ENCODE measurements at places on chromosomes 12 and 14.

DNA sequence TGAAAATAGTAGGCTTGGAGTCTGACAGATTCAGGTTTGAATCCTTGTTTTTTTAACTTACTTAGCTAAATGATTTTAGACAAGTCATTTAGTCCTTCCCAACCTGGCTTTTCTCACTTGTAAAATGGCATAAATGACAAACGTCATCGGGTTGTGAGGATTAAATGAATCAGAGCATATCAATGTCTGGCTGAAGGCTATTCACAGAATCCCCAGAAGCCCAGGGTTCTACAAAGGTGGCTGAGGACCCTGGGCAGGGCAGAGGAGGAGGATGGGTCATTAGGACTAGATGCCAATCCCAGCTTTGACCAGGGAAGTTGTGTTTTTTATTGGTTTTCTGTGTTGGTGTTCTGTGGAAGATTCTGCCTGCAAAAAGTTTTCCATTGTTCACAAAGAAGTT, 7.6 kb upstream of the PTPRB start:
- DNase-seq, result no peak

GRCh38 chr12:115749071-115749841, 528.2 kb downstream of the MED13L start:
- DNase-seq, result no peak

- no peak for DNase-seq
Measured at GRCh38 chr12:123614531-123614930, 12.6 kb downstream of the DDX55 start.

GRCh38 chr12:24421759-24422158, 472.3 kb upstream of the SOX5 start:
- no peak for DNase-seq

GRCh38 chr12:52391618-52392002, 6.2 kb upstream of the KRT84 start:
- no peak for DNase-seq

- DNase-seq, result no peak
Measured at GRCh38 chr14:84785996-84786395, 743.9 kb upstream of the FLRT2 start.

DNA sequence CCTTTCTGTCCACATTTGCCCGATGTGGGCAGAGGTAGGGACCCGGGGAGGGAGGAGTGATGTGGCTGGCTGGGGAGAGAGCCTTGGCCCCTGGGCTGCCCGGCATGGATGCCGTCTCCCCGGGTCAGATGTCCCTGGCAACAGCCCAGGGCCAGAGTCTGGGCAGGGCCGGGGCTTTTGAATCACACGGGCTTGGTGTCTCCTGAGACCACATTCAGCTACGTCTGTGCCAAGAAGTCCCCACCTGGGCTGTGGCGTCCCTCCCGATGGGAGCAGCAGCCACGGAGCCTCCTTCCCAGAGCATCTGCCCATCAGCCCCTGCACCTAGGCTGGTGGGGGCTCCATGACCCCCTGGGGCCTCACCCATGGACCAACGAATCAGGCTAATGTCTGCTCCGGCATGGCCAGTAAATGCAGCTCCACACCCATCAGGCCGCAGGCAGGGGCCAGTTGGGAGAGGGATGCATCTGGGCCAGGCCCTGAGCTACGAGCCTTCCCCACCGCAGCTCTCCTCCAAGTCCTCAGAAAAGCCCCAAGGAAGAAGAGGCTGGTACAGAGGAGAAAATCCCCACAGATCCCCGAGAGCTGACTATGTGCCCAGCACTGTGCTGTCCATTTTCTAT, 109.4 kb downstream of the RFLNA start:
- no peak for DNase-seq

- DNase-seq, result no peak
Measured at GRCh38 chr12:23493672-23494071, 455.8 kb downstream of the SOX5 start.

DNA sequence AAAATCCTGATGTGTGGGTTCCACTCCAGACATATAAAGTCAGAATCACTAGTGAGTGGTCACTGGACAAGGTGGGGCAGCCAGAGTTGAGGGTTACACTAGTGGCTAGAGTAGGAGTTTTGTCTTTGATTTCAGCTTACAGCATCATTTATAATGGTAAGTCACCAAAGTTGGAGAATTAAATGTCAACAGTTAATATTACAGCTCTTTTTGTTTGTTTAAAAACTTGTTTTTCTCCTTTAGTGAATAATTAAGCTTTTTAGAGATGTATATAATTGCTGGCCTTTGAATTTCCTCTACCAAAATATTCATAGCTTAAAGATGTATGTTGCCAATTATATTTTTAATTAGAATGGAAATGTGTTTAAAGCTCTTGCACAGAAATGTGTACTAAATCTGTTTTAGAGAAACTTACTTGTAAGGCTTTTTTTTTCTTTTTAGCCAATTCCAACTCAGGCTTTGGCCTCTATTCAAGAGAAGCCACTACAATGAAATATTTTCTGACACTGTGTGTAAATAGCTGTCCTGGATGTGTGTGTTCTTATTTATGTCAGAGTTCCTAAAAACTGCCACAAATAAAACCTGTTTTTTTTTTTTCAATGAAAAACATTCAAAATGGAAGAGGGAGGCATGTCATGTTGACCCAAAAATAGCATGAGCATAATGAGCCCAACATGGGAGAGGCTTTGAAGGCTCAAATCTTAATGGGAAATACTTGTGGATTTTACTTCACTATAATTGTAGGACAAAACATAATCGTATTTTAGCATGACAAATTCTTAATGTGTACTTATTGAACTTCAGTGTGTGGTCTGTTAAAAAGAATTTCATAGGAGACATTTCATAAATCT, 92.2 kb downstream of the TBC1D30 start:
- no peak for DNase-seq

- no peak for DNase-seq
Measured at GRCh38 chr12:97005646-97006045, 98.6 kb downstream of the NEDD1 start.

GRCh38 chr12:119685375-119685774, 17.4 kb downstream of the PRKAB1 start:
- no peak for DNase-seq

GRCh38 chr12:98799822-98800221, 154.7 kb downstream of the APAF1 start:
- no peak for DNase-seq

GRCh38 chr12:46499901-46500300, 127.3 kb upstream of the SLC38A2 start:
- no peak for DNase-seq

- DNase-seq, result no peak
Measured at GRCh38 chr14:37051680-37052079, 120.7 kb downstream of the SLC25A21 start.

GRCh38 chr12:175250-175649, 38.7 kb downstream of the SLC6A12 start:
- DNase-seq, result no peak

DNA sequence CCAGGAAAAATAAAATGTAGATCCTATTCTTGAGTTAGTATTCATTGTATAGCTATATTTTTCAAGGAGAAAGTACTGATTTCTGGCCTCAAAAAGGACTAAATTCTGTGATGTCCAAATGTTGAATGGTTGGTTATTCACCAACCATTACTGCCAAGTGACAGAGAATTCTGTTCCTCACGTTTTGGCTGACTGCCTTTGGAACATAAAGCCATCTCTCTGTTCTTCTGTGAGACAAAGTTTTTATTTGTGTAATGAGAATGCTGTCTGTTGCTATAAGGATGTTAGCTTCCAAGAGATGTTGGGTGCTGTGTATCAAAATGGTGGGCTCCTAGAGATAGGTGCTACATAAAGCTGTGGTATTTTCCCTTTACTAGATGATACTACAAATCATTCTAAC, 9.3 kb downstream of the ZNF410 start:
- DNase-seq, result no peak

- no peak for DNase-seq
Measured at GRCh38 chr12:58923781-58924180, 3.5 kb upstream of the LRIG3 start.

DNA sequence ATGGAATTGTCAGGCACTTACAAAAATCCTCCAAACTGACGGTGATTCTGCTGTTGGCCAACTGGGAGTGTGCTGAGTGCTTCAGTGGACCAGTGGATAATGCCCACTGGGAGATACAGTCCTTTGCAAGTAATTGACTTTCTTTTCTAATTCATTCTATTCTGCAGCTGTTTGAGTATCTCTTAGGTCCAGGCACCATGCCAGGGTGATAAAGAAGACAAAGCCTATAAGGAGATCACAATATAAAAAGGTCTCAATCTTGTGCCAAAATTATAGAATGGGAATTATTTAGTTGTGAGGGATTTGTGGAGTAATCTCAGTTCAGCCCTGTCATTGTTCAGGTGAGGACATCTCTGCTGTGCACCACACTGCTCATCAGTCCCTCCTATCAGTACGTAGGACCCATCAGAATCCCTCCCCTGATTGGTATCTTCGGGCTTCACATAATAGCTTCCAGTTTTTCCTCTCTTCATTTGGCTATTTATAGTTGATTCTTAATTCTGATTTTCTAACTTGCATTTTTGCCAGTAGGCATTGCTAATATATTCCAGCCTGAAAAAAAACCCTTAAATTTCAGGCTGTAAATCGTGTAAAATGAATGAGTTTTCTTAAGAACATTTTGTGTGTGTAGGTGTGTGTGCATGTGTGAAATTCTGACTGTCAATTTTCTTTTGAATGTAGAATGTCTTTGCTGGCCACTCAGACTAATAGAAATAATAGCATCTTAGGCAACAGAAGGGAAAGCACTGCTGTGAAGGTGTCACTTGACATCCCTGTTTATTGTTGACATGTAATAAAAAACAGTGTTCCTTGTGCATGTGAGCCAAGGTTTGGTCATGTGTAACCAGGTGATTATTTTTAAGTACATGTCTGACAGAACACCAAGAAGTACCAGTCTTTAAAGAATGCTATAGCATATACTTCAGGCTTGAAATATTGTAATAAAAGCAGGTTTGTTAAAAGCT, 457.6 kb upstream of the RGS6 start:
- DNase-seq, result no peak

DNA sequence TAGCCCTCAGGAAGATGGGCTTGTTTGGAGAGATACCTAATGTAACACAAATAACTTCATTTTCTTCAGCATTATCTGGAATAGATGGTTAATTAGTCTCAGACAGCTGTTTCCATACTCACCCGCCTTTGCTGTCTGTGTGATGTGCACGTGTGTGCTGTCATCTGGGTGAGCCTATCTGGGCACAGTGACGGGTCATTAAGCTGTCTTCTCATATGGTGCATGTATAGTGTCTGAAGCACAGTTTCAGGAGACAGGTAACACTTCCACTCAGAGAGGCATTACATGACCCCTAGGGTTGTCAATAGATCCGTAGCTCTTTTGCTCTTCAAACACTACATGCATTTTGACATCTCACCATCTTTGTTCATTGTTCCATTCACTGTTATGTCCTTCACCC, 493.3 kb downstream of the APAF1 start:
- no peak for DNase-seq

DNA sequence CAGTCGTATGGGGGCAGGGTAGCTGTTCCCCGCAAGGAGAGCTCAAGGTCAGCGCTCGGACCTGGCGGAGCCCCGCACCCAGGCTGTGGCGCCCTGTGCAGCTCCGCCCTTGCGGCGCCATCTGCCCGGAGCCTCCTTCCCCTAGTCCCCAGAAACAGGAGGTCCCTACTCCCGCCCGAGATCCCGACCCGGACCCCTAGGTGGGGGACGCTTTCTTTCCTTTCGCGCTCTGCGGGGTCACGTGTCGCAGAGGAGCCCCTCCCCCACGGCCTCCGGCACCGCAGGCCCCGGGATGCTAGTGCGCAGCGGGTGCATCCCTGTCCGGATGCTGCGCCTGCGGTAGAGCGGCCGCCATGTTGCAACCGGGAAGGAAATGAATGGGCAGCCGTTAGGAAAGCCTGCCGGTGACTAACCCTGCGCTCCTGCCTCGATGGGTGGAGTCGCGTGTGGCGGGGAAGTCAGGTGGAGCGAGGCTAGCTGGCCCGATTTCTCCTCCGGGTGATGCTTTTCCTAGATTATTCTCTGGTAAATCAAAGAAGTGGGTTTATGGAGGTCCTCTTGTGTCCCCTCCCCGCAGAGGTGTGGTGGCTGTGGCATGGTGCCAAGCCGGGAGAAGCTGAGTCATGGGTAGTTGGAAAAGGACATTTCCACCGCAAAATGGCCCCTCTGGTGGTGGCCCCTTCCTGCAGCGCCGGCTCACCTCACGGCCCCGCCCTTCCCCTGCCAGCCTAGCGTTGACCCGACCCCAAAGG, 804 bp downstream of the GAPDH start:
- peak; percentile 72 for DNase-seq

- DNase-seq, result no peak
Measured at GRCh38 chr12:33317746-33318145, 121.9 kb downstream of the SYT10 start.

DNA sequence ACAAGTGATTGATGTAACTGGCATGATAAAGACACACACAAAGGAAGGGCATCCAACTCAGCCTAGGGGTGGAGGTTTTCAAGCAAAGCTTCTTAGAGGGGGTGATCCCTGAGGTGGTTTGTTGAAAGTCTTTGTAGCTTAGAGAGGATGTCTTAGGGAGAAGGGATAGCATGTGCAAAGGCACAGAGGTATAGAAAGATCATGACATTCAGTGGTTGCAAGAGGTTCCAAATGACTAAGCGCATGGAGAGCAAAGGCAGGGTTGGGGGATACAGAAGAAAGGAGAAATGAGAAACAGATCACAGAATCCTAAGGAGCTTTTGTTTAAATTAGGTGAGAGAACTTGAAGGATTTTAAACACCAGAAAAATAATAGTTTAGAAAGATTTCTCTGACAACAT, 5.2 kb upstream of the CCT2 start:
- DNase-seq, result no peak

DNA sequence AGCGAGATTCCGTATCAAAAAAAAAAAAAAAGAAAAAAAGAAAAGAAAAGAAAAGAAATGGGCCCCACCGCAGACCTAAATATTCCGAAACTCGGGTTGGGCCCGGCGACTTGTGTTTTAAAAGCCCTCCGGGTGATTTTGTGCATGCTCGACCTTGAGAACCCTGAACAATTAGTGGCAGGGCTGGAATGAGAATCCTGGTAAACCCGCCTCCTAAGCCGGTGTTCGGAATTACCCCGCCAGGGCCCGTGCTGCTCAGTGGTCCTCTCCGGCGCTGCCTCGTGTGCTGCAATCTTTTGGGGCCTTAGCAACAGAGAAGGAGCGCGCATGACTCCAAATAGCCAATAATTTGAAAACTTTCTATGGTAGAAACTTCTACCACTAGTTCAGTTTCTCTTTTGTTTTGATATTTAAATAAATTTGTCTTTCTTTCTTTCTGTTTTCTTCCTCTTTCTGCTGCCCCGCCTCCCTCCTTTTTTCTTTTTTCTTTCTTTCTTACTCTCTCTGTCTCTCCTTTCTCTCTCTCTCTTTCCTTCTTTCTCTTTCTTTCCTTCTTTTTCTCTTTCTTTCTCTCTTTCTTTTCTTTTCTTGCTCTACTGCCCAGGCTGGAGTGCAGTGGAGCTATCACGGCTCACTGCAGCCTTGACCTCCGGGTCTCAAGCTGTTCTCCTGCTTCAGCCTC, 1.5 kb upstream of the GALNT6 start:
- peak; percentile 62 for DNase-seq

GRCh38 chr14:105865904-105866840, 339.8 kb downstream of the TMEM121 start:
- no peak for DNase-seq

GRCh38 chr12:116535241-116535640, 23.9 kb upstream of the MAP1LC3B2 start:
- DNase-seq, result no peak

GRCh38 chr12:3117591-3118015, 40.4 kb downstream of the TSPAN9 start:
- no peak for DNase-seq

Measured in iPS-NIHi11 (cell line).